Hematopoietic multipotent progenitor cell (in vitro differentiated cells): ENCODE measurements at places on chromosomes 2 and 18.
A peak's percentile ranks its signal among the peaks of the same experiment; 100 is the strongest.

DNA sequence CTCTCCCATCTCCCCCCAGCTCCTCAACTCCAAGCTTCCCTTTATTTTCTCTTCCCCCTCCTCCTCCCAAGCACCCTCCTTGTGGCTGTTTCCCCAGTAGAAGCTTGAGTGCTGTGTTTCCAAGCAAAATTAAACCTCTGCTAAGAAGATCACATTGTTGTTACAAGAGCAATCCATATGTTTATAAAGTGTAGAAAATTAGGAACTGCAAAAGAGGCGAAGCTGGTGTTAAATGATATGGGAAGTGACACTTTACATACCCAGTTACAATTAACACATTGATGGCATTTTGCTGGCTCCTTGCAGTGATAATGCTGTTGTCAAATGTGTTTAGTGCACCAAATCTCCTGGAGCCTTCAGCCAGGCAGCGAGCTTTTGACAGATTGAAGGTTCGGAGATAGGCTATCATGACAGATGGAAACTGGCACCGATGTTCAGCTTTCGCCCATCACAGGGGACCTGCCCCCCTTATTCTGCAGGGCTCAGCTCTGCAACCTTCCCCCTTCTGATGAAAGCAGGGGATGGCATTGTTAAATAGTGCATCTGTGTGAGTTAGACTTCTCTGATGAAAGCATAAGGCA, 259.8 kb upstream of the ATP5MC3 start:
- DNase-seq: no peak

- no peak for DNase-seq
These were observed 138.4 kb downstream of the OTX1 start for GRCh38 chr2:63189026-63189425.

DNA sequence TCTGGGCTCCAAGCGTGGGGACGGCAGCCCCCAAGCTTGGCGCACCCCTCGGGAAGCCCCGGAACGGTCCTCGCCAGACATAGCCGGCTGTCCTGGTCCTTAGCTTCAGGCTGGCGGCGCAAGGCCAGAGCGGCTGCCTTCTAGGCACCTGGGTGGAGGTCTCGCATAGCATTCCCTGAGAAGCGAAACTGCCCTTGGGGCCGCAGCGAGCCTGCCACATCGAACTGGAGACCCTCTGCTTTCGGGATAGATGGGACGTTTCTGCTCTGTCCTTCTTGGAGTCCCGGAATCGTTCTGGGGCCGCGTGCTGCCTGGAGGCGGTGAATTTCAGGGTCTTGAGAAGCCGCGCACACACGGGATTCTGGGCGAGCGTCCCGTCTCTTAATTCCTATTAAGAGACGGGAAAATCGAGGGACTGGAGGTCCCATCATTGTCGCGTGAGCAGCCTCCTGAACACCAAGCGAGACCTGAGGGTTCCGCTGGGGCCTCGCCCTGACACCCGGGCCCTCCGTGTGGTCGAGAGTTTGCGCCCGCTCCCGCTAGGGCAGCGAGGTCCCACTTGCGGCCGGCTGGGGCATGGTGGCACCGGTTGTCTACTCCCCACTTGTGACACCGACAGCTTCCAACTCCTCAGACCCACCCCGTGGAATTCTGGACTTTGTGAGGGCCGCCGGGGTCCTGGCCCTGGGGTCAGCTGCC, 9.7 kb upstream of the EN1 start:
- no peak for DNase-seq

GRCh38 chr2:42770288-42771131, 6.6 kb upstream of the OXER1 start:
- DNase-seq: no peak

DNA sequence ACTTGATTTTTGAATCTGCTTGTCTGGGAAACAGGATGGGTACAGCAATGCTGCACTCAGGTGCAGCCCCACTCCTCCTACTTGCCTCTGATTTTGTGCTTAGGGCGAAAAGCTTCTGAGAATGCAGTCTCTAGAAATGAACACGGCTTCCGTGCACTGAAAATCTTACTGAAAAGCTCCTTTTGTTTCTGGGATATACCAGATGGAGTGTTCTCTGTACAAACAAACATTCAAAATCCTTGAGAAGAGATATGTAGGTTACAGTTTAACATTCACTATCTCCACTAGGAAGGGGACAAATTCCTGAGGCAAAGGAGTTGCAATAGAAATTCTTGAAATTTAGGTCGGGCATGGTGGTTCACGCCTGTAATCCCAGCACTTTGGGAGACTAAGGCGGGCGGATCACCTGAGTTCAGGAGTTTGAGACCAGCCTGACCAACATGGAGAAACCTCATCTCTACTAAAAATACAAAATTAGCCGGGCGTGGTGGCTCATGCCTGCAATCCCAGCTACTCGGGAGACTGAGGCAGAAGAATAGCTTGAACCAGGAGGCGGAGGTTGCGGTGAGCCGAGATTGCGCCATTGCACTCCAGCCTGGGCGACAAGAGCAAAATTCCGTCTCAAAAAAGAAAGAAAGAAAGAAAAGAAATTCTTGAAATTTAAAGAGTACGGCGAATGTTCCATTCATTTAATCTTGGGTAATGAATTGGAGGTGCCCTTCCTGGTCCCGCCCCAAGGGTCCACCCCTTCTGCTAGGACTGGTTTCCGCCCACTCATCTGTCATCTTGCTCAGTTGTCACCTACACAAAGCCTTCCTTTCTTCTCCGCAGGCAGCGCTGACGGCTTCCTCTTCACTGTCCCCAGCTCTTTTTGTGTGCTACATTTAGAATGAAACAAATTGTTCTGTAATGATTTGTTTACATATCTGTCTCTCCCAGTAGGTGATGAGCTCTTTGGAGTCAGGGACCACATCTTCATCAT, 92.4 kb downstream of the SOCS6 start:
- DNase-seq: peak; percentile 39

DNA sequence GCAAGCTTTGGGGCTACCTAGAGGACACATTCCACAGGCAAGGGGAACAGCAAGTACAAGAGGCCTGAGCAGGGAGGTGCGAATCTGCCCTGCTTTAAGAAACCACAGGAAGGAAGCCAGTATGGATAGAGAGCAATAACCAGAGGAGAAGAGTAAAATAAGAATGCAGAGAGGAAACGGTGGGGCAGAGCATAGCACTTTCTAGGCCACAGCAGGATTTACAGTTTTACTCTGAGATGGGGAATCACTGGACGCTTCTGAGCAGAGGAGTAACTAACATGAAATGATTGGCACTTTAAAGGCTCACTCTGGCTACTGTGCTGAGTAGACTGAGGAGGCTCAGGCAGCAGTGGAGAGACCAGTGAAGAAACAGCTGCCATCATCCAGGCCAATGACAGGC, 23.8 kb downstream of the AAK1 start:
- no peak for DNase-seq

- DNase-seq: no peak
These were observed 4.4 kb upstream of the RNF103 start for GRCh38 chr2:86628091-86628522.

DNA sequence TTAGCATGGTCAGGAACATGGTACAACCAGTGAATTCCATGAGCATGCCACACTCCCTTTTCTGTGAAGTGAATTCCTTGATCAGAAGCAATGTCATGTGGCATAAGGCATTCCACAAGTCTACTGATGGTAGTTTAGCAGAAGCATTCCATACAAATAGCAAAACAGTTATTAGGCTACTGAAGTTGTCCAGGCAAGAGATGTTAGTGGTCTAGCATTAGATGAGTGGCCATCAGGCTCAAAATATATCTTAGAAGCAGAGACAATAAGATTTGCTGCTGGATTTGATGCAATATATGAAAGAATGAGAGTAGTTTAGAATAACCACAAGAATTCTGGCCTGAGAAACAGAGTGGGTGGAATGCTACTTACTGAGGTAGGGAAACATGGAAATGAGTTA, 355.3 kb upstream of the NRXN1 start:
- DNase-seq: no peak

GRCh38 chr2:151260573-151261230, 961 bp downstream of the RBM43 start:
- DNase-seq: no peak

DNA sequence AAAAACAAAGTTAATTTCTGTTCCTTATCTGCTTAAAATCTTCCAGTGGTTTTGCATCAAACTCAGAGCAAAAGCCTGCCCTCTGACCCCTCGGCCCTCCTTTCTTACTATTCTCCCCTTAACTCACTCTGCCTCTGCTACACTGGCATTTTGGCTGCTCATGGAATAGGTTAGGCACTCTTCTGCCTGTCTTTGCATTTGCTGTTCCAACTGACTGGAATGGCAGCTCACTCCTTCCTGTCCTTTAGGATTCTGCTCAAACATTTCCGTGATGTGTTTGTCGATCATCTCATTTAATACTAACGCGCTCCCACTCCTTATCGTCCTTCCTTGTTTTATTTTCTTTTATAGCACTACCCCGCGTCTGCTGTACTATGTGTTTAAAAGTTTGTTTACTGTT, 815 bp downstream of the CEBPZ start:
- DNase-seq: no peak

- DNase-seq: no peak
These were observed 13.4 kb downstream of the UBXN2A start for GRCh38 chr2:23953625-23954024.

- no peak for DNase-seq
These were observed 464 bp upstream of the SESTD1 start for GRCh38 chr2:179265082-179265510.

DNA sequence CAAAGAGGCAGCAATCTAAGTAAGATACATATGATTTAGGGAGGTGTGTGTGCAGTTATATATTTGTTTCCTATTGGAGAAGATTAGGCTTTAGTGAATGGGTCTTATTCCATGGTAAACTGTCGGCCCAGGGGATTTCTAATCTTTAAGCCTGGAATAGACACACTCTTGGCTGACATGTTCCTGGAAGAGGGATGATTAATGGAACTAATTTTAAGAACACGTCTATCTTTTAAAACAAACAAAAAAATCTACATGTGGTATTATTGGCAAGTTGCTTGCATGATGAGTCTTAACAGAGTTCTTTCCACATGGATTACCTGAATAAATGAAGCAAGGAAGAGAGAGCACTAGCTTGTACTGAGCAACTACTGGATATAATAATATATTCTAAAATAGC, 114.2 kb upstream of the NT5C1B start:
- DNase-seq: no peak

- no peak for DNase-seq
These were observed 595.9 kb upstream of the LRRTM4 start for GRCh38 chr2:78118037-78118436.

- DNase-seq: no peak
These were observed 49.7 kb upstream of the AP1S3 start for GRCh38 chr2:223887127-223887526.

DNA sequence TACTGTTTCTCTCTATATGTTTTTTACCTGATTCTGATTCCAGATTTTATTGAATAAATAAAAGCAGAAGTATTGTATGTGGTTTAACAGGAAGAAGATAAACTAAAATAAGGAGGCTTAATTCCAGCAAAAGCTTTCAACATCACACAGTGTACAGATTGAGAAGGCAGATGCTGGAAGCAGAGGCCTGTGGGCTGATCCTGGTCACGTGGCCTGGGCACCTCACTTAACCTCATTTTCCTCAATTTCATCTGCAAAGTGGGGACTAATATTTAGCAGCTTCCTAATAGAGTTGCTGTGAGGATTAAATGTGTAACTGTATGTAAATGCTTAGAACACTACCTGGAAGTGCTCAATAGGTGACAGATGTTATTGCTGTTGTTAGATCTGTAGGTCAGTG, 58.0 kb downstream of the CDCA7 start:
- DNase-seq: no peak

GRCh38 chr2:184799379-184799778, 201.1 kb downstream of the ZNF804A start:
- no peak for DNase-seq

GRCh38 chr2:234953116-234954031, 1.6 kb downstream of the SH3BP4 start:
- DNase-seq: no peak

DNA sequence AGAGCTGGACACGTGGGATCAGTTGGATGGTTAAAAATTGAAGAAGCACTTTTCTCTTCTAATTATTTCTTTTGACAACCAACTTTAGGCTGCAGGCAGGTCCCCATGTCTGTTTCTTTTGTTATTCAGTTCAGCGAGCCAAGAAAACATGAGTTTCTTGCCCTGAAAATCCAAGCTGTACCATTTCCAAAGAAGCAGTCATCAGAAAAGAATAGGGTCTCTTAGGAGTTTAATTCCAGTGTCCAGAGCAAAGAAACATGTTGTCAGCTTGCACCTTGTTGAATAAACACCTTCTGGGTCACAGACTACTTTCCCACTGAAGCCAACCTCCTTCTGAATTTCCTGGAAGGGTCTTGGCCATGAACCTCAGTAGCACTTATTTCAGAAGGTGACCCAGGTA, 170.5 kb upstream of the COPS8 start:
- no peak for DNase-seq

- no peak for DNase-seq
These were observed 53.8 kb downstream of the COL6A3 start for GRCh38 chr2:237359894-237360780.

- no peak for DNase-seq
These were observed 14.7 kb downstream of the WNT10A start for GRCh38 chr2:218895326-218895725.

- no peak for DNase-seq
These were observed 543.6 kb downstream of the PLCL1 start for GRCh38 chr2:198347946-198348345.

- DNase-seq: no peak
These were observed 14.4 kb downstream of the STK11IP start for GRCh38 chr2:219611866-219612576.

GRCh38 chr2:195610717-195611116, 46.3 kb upstream of the SLC39A10 start:
- DNase-seq: no peak

GRCh38 chr2:183253441-183254130, 129.3 kb downstream of the NUP35 start:
- no peak for DNase-seq

- no peak for DNase-seq
These were observed 8.4 kb downstream of the MFSD2B start for GRCh38 chr2:24018241-24018640.

DNA sequence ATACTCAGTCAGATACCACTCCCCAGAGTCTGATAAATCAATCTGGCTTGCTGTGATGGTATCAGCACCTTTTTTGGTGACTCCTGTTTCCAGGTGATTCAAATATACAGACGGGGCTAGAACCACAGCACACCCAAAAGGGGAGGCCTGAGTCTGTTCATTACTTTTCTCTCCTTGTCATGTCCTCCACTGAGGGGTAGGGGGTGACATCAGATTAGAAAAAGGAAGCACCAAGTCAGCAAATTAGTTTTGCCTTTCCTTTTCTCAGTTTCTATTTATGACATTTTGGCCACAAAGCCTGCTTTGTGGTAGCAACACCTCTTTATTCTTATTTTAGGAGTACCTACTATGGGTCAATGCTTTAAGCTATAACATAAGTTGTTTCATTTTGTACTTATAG, 127.4 kb downstream of the CCDC102B start:
- no peak for DNase-seq

DNA sequence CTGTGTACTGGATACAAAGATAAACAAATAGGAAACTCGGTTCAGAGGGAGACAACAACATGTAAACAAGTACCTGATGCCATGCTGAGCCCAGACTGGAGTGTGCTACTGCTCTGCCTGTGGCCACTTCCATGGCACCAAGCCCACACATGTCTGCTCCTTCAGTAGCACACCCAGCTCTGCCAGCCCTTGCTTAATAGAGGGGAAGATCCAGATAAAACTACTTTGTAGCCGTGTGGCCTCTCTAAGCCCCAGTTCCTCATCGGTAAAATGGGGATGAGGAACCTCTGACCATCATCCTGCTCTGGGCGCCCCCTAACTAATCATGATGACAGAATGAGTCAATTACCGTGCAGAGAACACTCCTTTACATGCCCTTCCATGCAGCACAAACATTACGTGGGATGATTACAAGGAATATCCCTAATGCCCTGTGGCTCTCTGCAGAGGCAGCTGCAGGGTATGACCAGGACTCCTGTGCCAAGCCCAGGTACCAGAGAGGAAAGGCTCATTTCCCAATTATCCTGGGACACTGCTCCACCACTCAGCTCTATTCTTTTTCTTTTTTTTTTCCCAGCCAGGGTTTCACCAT, 34.9 kb downstream of the DNMT3A start:
- DNase-seq: no peak
